NCI-H460 (cell line): ENCODE measurements at places on chromosomes 13 and 19.

DNA sequence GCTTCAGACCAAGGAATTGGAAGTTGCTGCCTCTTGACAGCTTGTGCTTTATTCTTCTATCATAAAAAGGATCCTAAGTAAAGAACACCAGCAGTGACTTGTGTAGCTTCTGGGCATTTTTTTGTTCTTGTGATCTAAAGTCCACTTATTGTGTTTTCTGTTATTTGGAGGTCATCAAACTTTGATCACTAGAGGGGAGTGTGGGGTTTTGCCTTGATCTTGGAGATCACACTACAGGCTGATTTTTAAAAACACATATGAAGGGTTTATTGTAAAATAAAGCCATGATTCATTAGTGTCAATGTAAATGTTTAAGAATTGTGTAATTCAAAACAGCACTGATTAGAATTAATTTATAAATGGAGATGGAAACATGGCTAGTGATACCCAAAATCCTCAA is 328.7 kb upstream of the EDNRB start:
- no peak for DNase-seq

- no peak for DNase-seq
Observed at GRCh38 chr13:76953968-76954367, 5.7 kb downstream of the ACOD1 start.

GRCh38 chr13:27135023-27135422 is 36.6 kb downstream of the USP12 start:
- no peak for DNase-seq

- DNase-seq, result peak; percentile 52
Observed at GRCh38 chr13:43905435-43906031, 25.8 kb downstream of the LACC1 start.

GRCh38 chr13:112928972-112929782 is 39.8 kb upstream of the MCF2L start:
- DNase-seq, result no peak

DNA sequence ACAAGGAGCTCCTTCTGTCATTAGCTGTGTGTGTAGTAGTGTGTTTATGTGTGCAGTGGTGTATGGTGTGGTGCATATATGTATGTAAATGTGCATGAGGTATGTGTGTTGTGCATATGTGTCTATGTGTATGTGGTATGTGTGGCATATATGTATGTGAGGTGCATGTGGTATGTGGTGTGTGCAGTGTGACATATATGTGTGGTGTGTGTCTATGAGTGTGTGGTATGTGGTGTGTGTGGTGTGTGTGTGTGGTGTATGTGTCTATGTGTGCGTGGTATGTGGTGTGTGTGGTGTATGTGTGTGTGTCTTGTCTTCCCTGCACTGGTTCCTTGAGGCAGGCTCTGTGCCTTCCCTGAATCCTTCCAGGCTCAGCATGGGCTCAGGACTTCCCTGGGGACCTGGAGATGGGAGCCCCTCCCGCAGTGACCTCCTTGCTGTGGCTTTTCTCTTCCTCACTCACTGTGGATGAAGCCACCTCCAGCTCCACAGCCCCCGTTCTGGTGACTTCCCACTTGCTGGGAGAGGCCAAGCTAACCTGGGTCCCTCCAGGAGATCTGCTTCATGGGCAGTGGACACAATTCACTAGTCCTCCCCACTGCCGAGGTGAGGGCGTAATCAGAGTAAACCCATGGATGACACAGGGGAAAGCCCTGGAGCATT is 64.2 kb downstream of the CCDC70 start:
- no peak for DNase-seq

- DNase-seq, result no peak
Observed at GRCh38 chr13:22278336-22278929, 607.6 kb downstream of the FGF9 start.

GRCh38 chr19:7460562-7460966 is 28.3 kb downstream of the PEX11G start:
- no peak for DNase-seq

DNA sequence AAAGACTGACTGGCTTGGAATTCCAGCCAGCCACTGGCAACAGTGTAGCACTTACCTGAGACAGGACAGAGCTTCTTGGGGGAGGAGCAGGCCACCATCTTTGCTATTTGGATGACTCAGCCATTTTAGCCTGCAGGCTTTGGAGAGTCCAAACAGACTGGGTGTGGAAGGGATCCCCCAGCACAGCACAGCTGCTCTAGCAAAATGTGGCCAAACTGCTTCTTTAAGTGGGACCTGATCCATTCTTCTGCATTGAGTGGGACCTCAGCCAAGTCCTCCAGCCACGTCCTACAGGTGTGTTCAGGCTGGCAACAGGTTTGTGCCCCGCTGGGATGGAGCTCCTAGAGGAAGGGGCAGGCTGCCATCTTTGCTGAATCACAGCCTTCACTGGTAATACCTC is 80.0 kb downstream of the NDFIP2 start:
- DNase-seq, result no peak

GRCh38 chr19:5479958-5480357 is 24.7 kb downstream of the ZNRF4 start:
- no peak for DNase-seq

DNA sequence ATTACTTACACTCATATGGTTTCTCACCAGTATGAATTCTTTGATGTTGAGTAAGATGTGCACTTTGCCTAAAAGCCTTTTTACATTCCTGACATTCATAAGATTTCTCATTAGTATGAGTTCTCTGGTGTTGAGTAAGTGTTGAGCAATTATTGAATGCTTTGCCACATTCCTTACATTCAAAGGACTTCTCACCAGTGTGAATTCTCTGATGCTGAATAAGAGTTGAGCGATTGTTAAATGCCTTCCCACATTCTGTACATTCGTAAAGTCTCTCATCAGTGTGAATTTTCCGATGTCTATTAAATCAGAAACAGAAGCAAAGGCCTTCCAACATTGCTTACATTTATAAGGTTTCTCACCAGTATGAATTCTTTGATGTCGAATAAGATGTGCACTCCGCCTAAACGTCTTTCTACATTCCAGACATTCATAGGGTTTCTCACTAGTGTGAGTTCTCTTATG is 14.2 kb upstream of the ZFP30 start:
- DNase-seq, result no peak

- no peak for DNase-seq
Observed at GRCh38 chr19:34118879-34119748, 53.2 kb upstream of the LSM14A start.

DNA sequence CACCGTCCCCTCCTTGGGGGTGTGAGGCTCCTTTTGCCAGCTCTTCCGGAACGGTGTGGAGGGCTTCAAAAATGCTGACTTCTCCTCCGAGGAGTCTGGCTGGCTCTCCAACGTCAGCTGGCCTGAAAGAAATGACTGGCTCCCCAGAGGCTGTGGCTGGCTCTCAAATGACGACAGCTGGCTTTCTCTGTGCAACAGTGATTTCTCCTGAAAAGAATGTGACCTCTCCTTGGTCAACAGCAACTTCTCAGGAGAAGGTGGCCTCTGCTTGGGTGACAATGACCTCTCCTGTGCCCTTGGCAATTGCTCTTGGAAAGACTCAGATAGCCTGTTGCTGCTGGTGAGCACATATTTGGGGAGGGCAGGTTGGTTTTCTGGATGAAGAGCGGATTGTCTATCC is 29.2 kb downstream of the ONECUT3 start:
- no peak for DNase-seq

- DNase-seq, result no peak
Observed at GRCh38 chr19:6236310-6237291, 43.2 kb downstream of the MLLT1 start.

- no peak for DNase-seq
Observed at GRCh38 chr13:105466376-105466775, 1069.1 kb downstream of the EFNB2 start.

DNA sequence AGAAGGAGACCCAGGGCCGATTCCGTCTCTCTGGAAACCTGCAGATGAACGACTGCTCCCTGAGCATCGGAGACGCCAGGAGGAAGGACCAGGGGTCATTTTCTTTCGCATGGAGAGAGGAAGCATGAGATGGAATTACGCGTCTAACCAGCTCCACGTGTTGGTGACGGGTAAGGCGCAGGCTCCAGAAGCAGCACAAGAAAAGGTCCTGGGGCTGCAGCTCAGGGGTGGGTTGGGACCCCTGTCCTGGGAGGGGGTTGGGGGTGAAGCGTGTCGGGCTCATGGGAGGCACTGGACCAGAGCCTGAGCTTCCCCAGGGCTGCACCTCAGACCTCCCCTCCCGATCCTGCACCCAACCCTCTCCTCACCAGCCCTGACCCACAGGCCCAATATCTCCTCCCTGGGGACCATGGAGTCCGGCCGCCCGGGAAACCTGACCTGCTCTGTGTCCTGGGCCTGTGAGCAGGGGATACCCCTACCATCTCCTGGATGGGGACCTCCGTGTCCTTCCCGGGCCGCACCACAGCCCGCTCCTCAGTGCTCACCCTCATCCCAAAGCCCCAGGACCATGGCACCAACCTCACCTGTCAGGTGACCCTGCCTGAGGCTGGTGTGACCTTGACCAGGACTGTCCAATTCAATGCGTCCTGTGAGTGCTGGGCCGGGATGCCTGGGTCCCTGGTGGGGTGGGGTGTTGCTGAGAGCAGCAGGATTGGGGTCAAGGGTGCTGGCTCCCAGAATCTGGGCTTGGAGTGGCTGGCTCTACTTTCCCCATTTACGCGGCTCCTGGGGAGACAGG is 39.6 kb upstream of the CD33 start:
- no peak for DNase-seq

DNA sequence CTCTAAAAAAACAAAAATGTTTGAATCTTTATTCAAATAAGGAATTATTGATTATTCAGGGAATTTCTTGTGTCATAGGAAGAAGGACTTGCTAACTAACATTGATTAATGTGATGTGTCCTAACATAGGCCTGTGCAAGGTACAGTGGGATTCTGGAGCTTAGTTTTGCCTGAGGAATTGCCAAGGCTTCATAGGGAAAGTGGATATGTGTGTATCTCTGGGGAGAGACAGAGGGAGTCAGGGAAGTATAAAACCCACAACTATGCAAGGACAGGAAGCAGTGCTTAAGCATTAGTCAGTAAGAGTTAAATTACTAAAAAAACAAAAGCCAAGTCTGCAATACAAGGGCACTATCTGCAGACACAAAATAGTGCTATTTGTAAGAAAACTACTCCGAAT is 59.6 kb downstream of the WDFY2 start:
- peak; percentile 74 for DNase-seq

- DNase-seq, result no peak
Observed at GRCh38 chr13:49571299-49572240, 13.8 kb downstream of the RCBTB1 start.

GRCh38 chr19:42461700-42462324 is 19.1 kb upstream of the CXCL17 start:
- DNase-seq, result no peak

DNA sequence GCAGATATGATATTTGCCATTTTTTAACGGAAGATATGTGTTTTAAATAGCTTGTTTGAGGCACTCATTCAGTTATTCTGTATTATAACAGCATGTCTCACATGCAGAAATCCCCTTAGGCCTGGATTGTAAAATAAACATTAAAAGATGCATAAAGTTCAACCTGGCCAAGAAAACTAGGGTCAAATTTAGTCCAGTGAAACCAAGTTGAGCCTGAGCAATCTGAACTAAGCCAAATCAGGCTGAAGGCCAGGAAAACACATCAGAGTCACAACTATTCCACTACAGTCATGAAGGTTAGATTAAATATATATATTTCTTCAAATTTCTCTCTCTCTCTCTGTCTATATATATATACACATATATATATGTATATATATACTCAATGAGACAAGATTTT is 504.8 kb downstream of the SLITRK1 start:
- DNase-seq, result no peak

DNA sequence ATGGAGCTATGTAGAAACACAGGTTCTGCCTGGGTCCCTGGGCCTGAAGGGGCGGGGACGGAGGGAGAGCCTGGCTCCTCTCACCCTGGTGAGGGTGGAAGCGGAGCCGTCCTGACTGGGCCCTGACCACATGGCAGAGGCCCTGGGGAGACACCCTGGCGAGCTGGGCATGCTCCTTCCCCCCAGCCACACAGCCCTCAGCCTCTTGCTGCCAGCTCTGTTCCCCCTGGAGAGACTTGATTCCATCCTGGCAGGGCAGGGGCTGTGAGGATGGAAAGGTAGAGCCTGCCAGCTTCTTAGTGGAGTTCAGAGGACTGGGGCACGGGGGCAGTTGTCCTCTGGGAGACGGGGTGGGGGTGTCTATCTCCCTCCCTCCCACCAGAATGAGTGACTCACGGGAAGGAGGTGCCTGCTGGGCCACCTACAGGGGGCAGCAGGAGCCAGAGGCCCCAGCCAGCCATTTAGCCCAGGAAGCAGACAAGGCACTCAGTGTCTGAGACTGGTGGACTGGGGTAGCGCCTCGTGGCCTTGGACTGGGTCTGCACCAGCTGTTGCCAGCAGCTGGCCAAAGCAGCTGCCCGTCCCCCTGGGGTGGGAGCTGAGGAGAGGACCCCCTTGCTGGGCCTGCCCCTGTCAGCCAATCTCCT is 22.8 kb upstream of the RNF17 start:
- no peak for DNase-seq

DNA sequence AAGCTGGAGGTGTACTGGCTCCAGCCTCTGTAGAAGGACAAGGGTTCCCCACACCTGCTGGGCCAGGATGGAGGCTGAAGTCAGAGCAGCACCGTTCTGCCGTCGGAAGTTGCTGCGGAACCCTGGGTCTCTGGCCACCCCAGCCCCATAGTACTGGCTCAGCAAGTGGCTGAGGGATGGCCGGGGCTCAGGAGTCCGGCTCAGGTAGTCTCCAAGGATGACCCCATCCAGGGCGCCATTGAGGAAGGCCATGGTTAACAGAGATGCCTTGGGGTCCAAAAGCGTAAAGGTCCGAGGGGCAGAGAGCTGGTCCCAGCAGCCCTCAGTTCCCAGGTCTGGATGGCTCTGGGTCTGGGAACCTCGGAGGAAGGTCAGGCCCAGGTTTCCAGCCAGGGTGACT is 3.7 kb downstream of the PGLYRP2 start:
- no peak for DNase-seq

GRCh38 chr19:29193155-29193554 is 19.8 kb downstream of the UQCRFS1 start:
- DNase-seq, result no peak

DNA sequence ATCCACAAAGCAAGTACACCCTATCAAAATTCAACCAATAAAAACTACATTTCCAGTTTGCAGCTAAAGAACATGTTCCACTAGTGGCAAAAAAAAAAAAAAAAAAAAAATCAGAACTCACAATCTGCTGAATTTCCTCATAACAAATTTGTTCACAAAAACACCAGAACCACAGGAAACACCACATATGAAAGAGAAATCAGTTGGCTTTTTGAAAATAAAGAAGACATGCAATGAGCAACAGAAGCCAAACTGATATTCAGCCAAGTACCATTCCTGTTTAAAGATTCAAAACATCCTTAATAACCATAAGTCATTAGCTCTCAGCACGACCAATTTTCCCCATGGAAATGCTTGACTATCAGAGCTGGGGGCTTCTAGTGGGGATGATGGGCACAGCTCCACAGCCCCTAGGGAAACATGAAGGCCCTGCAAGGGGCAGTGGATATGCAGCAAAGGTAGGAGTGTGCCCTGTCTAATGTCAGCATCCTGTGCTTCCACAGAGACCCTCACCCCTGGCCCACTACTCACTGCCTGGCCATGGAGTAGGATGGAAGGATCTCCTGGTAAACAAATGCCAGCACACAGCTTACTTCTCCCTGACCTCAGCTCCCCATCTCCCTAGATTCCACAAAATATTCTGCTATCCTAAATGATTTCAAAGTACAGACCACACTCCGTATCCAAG is 74.0 kb upstream of the DOCK9 start:
- DNase-seq, result no peak

GRCh38 chr19:7622933-7623685 is 6.2 kb downstream of the XAB2 start:
- DNase-seq, result no peak
